ENCODE measurements at places on chromosomes 11 and 22. TPM values are rescaled to one million over a fixed set of nuclear protein-coding genes. Genes with fewer than 3 reads are reported as not detected.

OR5AP2 gene
- total RNA-seq, result not detected

SHANK3 gene
- total RNA-seq, result 5.9 TPM

NRGN gene
- 1.1 TPM for total RNA-seq

MAPK8IP1 gene
- total RNA-seq, result 1.1 TPM

FLRT1 gene
- total RNA-seq, result not detected

SAA1 gene
- total RNA-seq, result 56.2 TPM

HBB gene
- total RNA-seq, result 20.2 TPM

MS4A3 gene
- total RNA-seq, result not detected

CASP5 gene
- not detected for total RNA-seq

TREH gene
- 0.68 TPM for total RNA-seq

RIC3 gene
- total RNA-seq, result 4.7 TPM

APOL5 gene
- total RNA-seq, result not detected

GUCY1A2 gene
- total RNA-seq, result 0.84 TPM

CNTF gene
- total RNA-seq, result 0.76 TPM

CLDN5 gene
- total RNA-seq, result 10.4 TPM

LARGE1 gene
- total RNA-seq, result 6.2 TPM

CRYAB gene
- 19.6 TPM for total RNA-seq

MUC6 gene
- not detected for total RNA-seq

SLC1A2 gene
- total RNA-seq, result not detected

SCN4B gene
- total RNA-seq, result 2.5 TPM

SMARCB1 gene
- 60.3 TPM for total RNA-seq

BDNF gene
- total RNA-seq, result 0.92 TPM

CYP2D6 gene
- 1.1 TPM for total RNA-seq

OOSP4B gene
- total RNA-seq, result not detected
